NCI-H1417 (cell line): ENCODE measurements at places on chromosomes 1 and 21.
A peak's percentile ranks its signal among the peaks of the same experiment; 100 is the strongest.

- peak; percentile 45 for DNase-seq
Observed at GRCh38 chr1:28248273-28249012, 10.9 kb upstream of the SESN2 start.

GRCh38 chr21:31730712-31731055 lies 1.2 kb downstream of the SCAF4 start:
- DNase-seq: peak; percentile 54

- DNase-seq: no peak
Observed at GRCh38 chr1:18093646-18094045, 14.0 kb upstream of the IGSF21 start.

- DNase-seq: no peak
Observed at GRCh38 chr1:16178596-16179497, 23.0 kb upstream of the EPHA2 start.

DNA sequence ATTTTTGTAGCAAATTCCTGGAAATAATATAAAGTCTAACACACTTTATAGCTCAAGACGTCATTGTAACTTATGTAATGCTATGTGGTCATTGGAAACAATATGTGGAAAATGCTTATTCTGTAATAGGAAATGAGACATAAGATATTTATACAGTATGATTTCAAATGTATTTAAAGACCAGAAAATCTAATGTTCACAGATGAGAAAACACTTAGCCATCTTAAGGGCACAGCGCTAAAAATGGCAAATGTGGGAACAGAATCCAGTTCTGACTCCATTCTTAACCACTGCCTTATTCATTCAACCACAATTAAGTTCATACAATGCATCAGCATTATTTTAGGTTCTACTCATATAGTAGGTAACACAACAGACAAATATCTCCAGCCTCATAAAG lies 12.5 kb downstream of the CSDE1 start:
- no peak for DNase-seq

- DNase-seq: peak; percentile 80
Observed at GRCh38 chr1:58785442-58786058, 1.7 kb upstream of the JUN start.

- no peak for DNase-seq
Observed at GRCh38 chr1:43708002-43708410, 670 bp downstream of the ST3GAL3 start.

- DNase-seq: no peak
Observed at GRCh38 chr1:232511172-232511571, 118.8 kb downstream of the SIPA1L2 start.

- DNase-seq: no peak
Observed at GRCh38 chr1:47875036-47875435, 122.1 kb downstream of the TRABD2B start.

DNA sequence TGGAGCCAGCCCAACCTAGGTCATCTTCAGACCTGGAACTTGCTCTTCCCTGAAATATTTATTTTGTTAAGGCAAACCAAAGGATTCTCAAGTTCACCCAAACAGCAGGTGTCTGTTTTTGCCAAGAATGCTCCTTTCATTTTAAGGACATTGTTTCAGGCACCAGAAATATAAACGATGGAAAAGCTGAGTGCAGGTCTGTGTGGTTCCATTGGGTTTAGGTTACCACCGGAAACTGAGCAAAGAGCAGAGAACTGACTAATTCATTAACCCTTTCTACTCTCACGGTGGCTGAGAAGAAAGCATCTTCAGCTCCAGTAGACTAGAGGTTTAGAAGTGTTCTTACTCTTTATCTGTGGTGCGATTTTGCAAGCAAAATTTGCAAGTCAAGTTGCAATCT lies 38.0 kb upstream of the ZC3H11B start:
- DNase-seq: no peak

- no peak for DNase-seq
Observed at GRCh38 chr1:21882721-21883415, 54.2 kb downstream of the HSPG2 start.
